ENCODE measurements at places on chromosomes 3 and 15.

DNA sequence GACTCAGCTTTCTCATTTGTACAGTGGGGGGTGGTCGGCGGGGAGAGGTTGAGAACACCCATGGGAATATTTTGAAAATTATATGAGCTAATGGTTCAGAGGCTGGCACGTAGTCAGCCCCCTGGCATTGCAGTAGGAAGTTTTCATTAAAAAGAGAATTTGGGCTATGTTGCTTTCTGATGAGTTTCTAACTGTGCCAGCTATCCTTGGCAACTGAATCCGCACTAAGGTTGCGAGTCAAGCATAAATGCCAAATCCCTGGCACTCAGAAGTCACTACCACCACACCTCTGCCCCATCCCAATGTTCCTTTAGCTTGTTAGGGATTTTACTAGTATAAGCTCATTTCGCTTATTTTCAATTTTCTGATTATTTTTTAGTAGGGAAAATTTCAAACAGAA, 91.6 kb downstream of the DNASE1L3 start:
- no peak for DNase-seq

- no peak for DNase-seq
Measured at GRCh38 chr3:30440880-30441279, 165.5 kb upstream of the TGFBR2 start.

- DNase-seq = no peak
Measured at GRCh38 chr3:78041486-78041885, 1001.6 kb downstream of the ROBO2 start.

GRCh38 chr15:35195649-35196048, 110.6 kb upstream of the NANOGP8 start:
- DNase-seq = no peak

DNA sequence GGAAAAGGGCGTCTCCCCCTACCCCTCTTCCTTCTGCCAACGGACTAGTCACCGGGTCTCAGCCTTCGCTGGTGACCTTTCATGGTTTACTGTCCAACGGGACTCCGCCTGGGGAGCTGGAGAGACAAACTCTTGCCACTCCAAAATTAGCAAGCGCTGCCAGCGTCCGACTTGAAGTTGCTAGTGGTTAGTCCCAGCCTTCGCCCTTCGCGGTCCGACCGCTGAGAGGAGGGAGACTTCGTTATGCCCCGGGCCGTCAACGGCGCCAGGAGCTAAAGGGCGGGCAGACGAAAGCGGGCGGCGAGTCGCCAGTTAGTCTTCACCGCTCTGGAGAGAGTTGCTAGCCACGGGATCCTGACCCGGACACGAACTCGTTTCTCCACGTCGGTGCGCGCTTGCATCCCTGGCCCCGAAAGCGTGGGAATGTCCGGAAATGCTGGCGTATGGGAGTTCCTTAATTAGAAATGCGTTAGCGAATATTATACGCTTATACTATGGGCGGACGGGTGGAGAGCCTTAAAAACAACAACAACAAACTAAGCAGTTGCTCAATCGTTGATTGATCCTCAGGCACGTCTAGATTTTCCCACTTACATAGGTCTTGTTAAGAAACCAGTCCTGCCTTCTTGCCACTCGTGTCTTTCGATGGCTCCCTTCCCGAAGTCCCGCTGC, 716 bp downstream of the SMC4 start:
- no peak for DNase-seq

DNA sequence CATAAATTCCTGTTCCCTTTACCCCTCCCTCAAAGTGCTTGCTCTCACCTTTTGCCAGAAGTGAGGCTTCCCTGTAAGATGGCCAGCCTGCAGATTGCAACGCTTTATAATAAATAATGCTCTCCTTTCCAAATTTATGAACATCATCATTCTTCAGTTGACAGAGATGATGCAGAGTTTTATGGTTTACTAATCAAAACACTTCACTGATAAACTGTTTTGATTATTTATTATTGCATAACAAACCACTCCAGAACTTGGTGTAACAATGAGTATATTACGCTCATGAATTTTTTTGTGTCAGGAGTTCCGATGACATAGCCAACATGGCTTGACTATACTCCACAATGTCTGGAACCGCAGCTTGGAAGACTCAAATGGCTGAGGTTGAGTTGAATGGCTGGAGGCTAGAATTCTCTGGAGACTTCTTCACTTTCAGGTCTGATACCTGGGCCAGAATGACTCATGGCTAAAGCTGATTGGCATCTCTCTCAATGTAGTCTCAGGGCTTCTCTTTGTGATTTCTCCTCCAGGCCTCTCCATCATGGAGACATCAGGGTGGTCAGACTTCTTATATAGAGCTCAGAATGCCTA, 27.3 kb upstream of the TGFBR2 start:
- DNase-seq = no peak

GRCh38 chr3:6680119-6680806, 180.7 kb upstream of the GRM7 start:
- no peak for DNase-seq
